H1 (cell line): ENCODE measurements at places on chromosomes 2 and 18. TPM values are rescaled to one million over a fixed set of nuclear protein-coding genes. Genes with fewer than 3 reads are reported as not detected.

- peaks cover 3% of the 10 kb centered on the region; the same call in 1 of the 2 replicates for H3K4me1 ChIP-seq
- no peak for DNase-seq
- no peak overlapping the region for H3K27ac ChIP-seq
- H3K4me3 ChIP-seq = no peak overlapping the region
- no peaks in the 10 kb centered on the region for H3K36me3 ChIP-seq
These were observed 4.9 kb upstream of the STK11IP start for GRCh38 chr2:219592736-219593135.

GALR1 gene
- total RNA-seq = 0.98 and 1.6 TPM in 2 replicates

LINC00305 gene
- total RNA-seq = not detected in 2 replicates

SPATA3 gene
- not detected in 2 replicates for total RNA-seq

GRCh38 chr2:38590053-38590452 lies 12.7 kb downstream of the HNRNPLL start:
- no peak overlapping the region for H3K4me3 ChIP-seq
- H3K36me3 ChIP-seq = no peaks in the 10 kb centered on the region
- H3K4me1 ChIP-seq = no peaks in the 10 kb centered on the region
- no peaks in the 10 kb centered on the region for H3K27me3 ChIP-seq

DNA sequence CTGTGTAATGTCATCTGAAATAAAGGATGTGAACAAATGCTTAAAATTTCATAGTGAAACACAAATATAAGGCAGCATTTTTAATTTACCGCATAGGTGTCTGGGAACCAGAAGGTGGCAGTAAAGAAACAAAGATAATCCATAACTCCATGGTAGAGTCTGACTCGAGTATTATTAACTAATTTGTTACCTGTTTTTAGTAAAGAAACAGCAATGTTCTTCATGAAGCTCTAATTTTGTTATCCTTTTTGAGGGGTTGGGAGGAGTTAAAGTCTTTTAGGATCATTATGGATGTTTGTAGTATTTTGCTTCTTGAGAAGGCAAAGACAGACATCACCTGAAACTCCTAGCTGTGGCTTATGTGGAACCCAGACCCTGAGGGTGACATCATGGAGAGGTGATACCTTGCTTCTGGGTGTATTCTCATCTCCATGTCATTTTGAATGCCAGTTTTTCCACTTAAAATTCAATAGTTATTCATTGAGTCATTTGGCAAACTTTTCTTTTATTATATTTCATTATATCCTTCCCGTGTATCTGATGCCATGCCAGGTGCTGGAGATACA lies 286.2 kb upstream of the EPAS1 start:
- DNase-seq = peak; percentile 14
- no peak overlapping the region for H3K4me3 ChIP-seq
- H3K27ac ChIP-seq = no peak overlapping the region
- H3K4me1 ChIP-seq = peaks cover 6% of the 10 kb centered on the region

GRCh38 chr18:70418546-70419311 lies 129.9 kb downstream of the SOCS6 start:
- H3K4me3 ChIP-seq = no peak overlapping the region
- H3K27me3 ChIP-seq = no peaks in the 10 kb centered on the region
- no peak overlapping the region for H3K27ac ChIP-seq
- H3K4me1 ChIP-seq = peaks cover 8% of the 10 kb centered on the region; the same call in 1 of the 2 replicates
- no peaks in the 10 kb centered on the region for H3K36me3 ChIP-seq
- DNase-seq = no peak

GRCh38 chr18:58268849-58269248 lies 224.8 kb downstream of the NEDD4L start:
- H3K27ac ChIP-seq = 0 out of 2 replicates have a peak overlapping the region, but pooled peaks have one; percentile 23
- peaks cover 4% of the 10 kb centered on the region for H3K4me1 ChIP-seq
- no peaks in the 10 kb centered on the region for H3K27me3 ChIP-seq
- DNase-seq = no peak
- H3K4me3 ChIP-seq = no peak overlapping the region

PRSS56 gene
- not detected in 2 replicates for total RNA-seq

OLA1 gene
- total RNA-seq = 149 and 158 TPM in 2 replicates

CCDC148 gene
- 1.3 and 1.5 TPM in 2 replicates for total RNA-seq

DNA sequence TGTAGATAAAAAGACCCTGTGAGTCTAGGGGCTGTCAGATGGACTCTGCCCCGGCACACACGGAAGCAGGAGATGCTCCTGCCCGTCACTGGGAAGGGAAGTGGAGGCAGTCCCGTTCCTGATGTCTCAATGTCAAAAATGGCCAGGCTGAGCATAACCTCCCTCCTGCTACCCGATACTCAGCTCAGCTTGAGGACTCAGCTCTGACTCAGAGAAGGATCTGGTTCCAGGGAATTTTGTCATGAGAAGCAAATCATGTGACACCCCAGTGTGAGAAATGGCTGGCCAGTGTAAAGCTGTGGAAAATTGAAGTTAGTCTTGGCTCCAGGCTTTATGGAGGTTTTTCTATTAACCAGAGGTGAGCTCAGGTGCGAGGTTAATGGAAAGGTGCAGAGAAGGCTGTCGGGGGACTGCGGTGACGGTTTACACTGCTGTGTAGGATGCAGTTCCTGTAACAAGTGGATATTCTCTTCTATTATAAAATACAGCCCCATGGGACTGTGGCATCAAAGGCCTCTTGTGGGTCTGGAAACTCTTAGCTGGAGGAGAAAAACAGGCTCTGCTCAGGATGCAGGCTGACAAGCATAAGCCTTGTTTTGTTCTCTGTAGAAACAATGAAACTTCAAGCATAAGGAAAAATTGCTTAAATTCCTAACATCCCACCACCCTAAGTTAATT lies 24.7 kb upstream of the AGAP1 start:
- no peaks in the 10 kb centered on the region for H3K27me3 ChIP-seq
- no peak for DNase-seq
- H3K4me3 ChIP-seq = no peak overlapping the region
- no peaks in the 10 kb centered on the region for H3K36me3 ChIP-seq
- H3K4me1 ChIP-seq = peaks cover 3% of the 10 kb centered on the region; the same call in 1 of the 2 replicates

DNA sequence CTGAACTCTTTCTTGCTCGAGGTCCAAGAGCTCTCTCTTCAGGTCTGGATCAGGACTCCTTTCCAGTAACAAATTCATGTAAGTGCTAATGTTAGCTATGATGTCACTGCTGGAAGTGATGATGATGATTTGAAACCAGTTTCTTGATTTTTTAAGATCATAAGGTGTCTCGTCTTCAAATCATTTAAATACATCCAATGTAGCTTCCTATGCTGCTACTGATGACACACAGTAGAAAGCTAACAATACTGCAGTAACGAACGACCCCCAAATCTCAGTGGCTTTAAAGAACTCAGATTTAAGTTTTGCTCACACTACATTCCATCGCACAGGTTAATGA lies 13.0 kb upstream of the LTBP1 start:
- H3K4me1 ChIP-seq = no peaks in the 10 kb centered on the region; the same call in 1 of the 2 replicates
- no peaks in the 10 kb centered on the region for H3K36me3 ChIP-seq

DNA sequence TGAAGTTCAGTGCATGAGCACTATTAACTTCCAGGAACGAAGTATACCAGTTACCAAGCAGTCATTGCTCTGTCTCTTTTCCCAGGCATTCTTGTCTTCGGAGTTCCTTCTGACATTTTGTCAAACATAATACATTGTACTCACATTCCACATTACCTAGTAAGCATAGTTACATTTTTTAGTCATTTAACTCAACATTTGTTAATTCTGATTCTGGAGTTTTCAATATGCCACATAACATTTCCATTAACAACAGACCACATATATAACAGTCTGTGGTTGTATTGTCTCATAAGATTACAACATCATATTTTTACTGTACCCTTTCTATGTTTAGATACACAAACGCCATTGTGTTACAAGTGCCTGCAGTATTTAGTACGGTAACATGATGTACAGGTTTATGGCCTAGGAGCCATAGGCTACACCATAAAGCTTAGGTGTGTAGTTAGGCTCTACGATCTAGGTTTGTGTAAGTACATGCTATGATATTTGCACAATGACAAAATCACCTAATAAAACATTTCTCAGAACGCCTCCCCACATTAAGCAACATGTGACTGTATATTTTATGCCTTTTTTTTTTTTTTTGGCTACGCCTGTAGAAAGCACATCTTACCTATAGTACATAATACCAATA lies 187.1 kb downstream of the DYM start:
- H3K27me3 ChIP-seq = no peaks in the 10 kb centered on the region
- no peak for DNase-seq
- H3K36me3 ChIP-seq = no peaks in the 10 kb centered on the region; the same call in 1 of the 2 replicates

- no peaks in the 10 kb centered on the region for H3K4me1 ChIP-seq
- no peak overlapping the region for H3K4me3 ChIP-seq
- H3K27ac ChIP-seq = no peak overlapping the region
These were observed 47.9 kb upstream of the FANCL start for GRCh38 chr2:58289029-58289428.

- 0 out of 2 replicates have a peak, but pooled peaks cover 2% of the 10 kb centered on the region for H3K27me3 ChIP-seq
- H3K4me1 ChIP-seq = no peaks in the 10 kb centered on the region
- no peak for DNase-seq
- H3K4me3 ChIP-seq = no peak overlapping the region
These were observed 169.6 kb upstream of the HDAC4 start for GRCh38 chr2:239570216-239570925.
